Heart right ventricle (tissue), 16 donors: ENCODE measurements at places on chromosomes 1 and 21. TPM values are rescaled to one million over a fixed set of nuclear protein-coding genes. Genes with fewer than 3 reads are reported as not detected.

The OLIG2 gene
- not detected for total RNA-seq

The AXDND1 gene
- not detected for total RNA-seq

The SPRR1A gene
- total RNA-seq = not detected

The ZFYVE9 gene
- total RNA-seq = 17.7 TPM

The VASH2 gene
- total RNA-seq = 0.91 TPM

The GALNT2 gene
- total RNA-seq = 24.1 TPM

The ILDR2 gene
- 9.8 TPM for total RNA-seq

The FMN2 gene
- not detected for total RNA-seq

The CFHR5 gene
- not detected for total RNA-seq

The EFNA3 gene
- total RNA-seq = 1.9 TPM

The GNB1 gene
- total RNA-seq = 182 TPM

The COL8A2 gene
- 0.62 TPM for total RNA-seq

The SMIM12 gene
- total RNA-seq = 46.4 TPM

The OR2T11 gene
- not detected for total RNA-seq

The FCN3 gene
- 161 TPM for total RNA-seq

The FLG2 gene
- total RNA-seq = not detected

The SLC35F3 gene
- total RNA-seq = 0.09 TPM

The ELAPOR1 gene
- 0.46 TPM for total RNA-seq

The TNFRSF8 gene
- total RNA-seq = 1.7 TPM

The NKAIN1 gene
- total RNA-seq = 0.15 TPM

The TMPRSS15 gene
- not detected for total RNA-seq

The TSPAN2 gene
- total RNA-seq = 4.0 TPM

The PALMD gene
- total RNA-seq = 128 TPM

The SLC2A5 gene
- total RNA-seq = 1.3 TPM

The TNFRSF1B gene
- total RNA-seq = 17.5 TPM

The NBPF20 gene
- 1.2 TPM for total RNA-seq

The SCAMP3 gene
- total RNA-seq = 59.8 TPM

The SPRTN gene
- total RNA-seq = 8.3 TPM

The L1TD1 gene
- not detected for total RNA-seq

The P3H1 gene
- total RNA-seq = 10.1 TPM

The MAP1LC3C gene
- total RNA-seq = not detected

The KIF26B gene
- total RNA-seq = 1.0 TPM

The TRIM17 gene
- 0.44 TPM for total RNA-seq

The RNF207 gene
- total RNA-seq = 70.1 TPM

The SPRR1B gene
- not detected for total RNA-seq

The NBPF4 gene
- total RNA-seq = not detected

The ADAMTS1 gene
- 162 TPM for total RNA-seq

The MYCL gene
- total RNA-seq = 0.30 TPM

The STX12 gene
- 17.9 TPM for total RNA-seq

The AMY1B gene
- total RNA-seq = not detected

The CHI3L1 gene
- 0.17 TPM for total RNA-seq

The KCND3 gene
- total RNA-seq = 11.5 TPM

The PLXNA2 gene
- 16.5 TPM for total RNA-seq

The GBP4 gene
- 12.3 TPM for total RNA-seq

The LDLRAD1 gene
- total RNA-seq = not detected

The FALEC gene
- total RNA-seq = not detected

The CGN gene
- 0.36 TPM for total RNA-seq

The AVPR1B gene
- not detected for total RNA-seq

The FAM131C gene
- 1.5 TPM for total RNA-seq

The RSPH1 gene
- total RNA-seq = 0.20 TPM

The DCST2 gene
- 0.20 TPM for total RNA-seq

The HUNK gene
- total RNA-seq = 0.05 TPM

The CACNA1S gene
- not detected for total RNA-seq

The PCP4L1 gene
- total RNA-seq = 0.46 TPM

The SLC66A1 gene
- 4.2 TPM for total RNA-seq

The DNAH14 gene
- total RNA-seq = 4.5 TPM

The CELA2A gene
- 0.85 TPM for total RNA-seq

The ITLN2 gene
- not detected for total RNA-seq

The LEPR gene
- total RNA-seq = 4.6 TPM

The PLEKHA6 gene
- 18.0 TPM for total RNA-seq
